ENCODE measurements at places on chromosomes 1 and 21.

GRCh38 chr1:225809842-225810578 is at the start of gene EPHX1:
Gene EPHX1, plus strand, starts transcription at chr1:225810124. Its CDS starts 18,606 bp downstream, at chr1:225828730.
- peak; percentile 80 for DNase-seq

- DNase-seq = no peak
Observed at GRCh38 chr1:207519505-207520399, 23.8 kb downstream of the CR1 start.

GRCh38 chr1:172733815-172734214 is 74.9 kb downstream of the FASLG start:
- DNase-seq = no peak

DNA sequence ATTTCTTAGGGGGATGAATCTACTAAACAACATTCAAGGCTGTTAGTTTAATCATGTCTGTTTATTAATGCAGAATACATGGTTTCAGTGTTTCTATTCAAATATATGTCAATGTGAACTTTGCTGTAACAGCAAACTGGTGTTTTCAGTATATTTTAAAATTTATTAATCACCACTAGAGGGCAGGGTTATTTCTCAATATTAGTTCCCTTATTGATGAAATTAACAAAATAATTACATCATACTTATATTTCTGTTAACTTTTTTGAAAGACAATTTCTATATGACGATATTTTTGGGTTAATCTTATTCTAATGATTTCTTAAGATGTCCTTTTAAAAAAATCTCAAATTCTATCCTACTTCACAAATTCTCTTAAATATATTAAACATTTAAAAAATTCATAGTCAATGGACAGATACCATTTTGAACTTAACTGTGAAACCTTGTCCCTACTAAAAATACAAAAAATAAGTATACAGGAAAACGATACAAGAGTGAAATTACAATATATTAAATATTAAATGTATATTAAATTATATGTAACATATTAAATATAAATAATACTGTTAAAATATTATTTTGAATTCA is 1034.1 kb upstream of the PRMT6 start:
- DNase-seq = peak; percentile 7

DNA sequence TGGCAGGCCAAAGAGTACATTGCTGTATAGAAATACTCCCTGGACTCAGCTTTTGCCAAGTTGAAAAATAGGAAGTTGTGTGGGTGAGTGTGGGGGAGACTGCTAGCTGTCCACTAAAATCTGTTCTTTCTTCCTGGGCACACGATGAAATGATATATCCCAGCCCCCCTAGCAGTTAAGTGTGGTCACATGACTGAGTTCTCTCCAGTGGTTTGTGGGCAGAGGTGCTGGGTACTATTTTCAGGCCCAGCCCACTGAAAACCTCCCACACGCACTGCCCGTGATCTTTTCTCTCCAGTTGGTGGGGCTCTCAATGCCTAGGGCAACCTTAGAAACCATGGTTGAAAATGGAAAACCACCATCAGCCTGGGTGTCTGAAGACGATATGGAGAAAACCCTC is 119.7 kb upstream of the LMO4 start:
- no peak for DNase-seq

DNA sequence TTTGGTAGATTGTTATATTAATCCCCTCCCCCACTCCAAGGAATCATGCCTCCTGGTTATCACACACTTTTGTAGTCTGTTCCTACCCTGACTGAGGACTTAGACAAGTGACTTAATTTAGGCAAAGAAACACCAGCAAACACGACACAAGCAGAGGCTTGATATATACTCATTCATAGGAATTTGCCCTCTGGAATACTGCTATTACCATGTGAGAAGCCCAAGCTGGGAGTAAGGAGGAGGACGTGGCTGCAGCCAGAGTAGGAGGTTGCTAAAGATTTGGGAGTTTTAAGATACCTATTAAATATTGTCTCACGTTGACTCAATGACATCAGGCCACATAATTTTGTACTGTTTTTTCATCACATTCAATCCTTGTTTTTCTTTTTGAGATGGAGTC is 100.2 kb downstream of the LRRC53 start:
- DNase-seq = no peak

DNA sequence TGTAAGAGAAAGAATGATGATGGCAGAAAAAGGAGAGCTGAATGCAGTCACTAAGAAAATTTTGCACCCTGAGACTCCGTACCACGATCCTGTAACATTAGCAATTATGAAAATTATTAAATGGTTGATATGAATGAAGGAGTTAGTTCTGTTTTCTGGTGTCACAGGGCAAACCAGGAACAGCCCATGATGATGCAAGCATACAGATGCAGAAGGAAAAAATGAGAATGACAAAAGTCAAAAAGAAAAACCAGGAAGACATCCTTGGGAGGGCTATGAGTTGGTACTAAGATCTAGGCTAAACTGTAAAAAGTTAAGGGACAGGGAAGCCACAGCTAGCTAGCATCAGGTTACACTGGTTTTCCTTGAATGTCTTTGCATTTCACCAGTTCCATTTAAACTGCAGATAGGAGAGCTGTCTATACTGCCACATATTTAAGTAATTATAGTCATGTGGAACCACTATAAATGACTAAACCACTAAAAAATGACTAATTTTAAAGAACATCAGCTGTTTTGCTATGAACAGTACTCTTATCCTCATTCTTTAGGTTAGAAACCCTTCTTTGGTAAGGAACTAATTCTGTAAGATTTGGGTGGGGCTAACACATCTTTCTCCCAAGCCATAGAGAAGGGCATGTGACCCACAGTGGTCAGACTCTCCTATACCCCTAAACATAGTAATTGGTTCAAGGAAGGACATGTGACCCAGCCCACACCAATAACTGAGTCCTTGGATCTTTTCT is 11.4 kb downstream of the DOCK7 start:
- no peak for DNase-seq

DNA sequence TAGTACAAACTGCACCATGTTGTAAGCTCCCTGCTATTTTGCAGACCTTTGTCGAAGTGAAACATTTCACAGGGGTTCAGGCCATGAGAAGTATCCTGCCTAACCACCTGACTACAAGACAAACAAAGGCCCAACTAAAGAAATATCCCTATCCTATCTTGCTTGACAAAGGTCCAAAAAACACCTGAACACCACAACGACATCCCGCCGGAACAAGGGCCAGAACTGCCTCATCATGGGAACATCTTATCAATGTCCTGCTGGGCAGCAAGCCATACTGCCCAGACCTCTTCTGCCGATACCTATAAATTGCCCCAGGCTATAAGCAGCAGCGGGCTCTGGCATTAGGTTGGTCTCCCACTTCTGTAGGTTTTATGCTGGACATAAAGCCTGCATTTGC is 12.3 kb downstream of the MYSM1 start:
- no peak for DNase-seq

- DNase-seq = peak; percentile 8
Observed at GRCh38 chr1:169508432-169509338, 22.9 kb upstream of the SLC19A2 start.

- DNase-seq = no peak
Observed at GRCh38 chr1:212297338-212297737, 12.1 kb downstream of the PPP2R5A start.

DNA sequence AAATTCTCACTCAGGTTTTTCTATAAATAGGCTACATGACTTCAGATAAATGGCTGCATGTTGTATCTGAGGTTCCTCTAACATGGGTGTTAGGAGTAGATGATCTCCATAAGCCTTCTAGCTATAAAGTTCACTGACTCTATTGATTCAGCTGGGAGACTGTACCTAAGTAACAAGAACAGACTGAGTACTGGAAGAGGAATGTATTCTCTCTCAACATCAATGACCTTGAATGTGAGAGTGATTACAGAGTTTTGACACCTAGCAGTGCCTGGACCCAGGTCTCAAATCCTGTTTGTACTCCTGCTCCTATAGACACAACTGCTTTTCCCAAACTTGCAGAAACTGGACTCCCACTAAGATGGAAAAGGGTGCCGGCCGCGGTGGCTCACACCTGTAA is 8.6 kb upstream of the SLC19A2 start:
- DNase-seq = no peak

GRCh38 chr1:95640746-95641145 is 406.7 kb downstream of the RWDD3 start:
- peak; percentile 77 for DNase-seq

DNA sequence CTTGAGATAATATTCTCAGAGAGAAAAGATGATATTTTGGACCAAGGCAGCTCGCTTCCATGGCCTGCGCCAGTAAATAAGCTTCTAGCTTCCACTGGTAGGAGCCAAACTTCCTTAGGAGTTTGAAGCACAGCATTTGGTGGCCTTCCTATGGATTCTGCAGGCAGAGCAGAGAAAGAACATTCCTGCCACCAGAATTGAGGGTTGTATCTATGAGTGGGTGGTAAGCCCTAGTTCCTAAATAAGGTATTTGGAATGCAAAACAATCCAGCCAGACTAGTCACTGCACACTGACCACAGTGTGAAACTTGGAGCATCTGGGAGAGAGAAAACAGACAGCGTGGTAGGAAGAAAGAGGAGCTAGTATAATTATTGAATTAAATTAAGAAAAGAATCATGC is 54.1 kb upstream of the BCAR3 start:
- DNase-seq = no peak

- DNase-seq = no peak
Observed at GRCh38 chr1:110602466-110602865, 3.7 kb downstream of the KCNA2 start.

DNA sequence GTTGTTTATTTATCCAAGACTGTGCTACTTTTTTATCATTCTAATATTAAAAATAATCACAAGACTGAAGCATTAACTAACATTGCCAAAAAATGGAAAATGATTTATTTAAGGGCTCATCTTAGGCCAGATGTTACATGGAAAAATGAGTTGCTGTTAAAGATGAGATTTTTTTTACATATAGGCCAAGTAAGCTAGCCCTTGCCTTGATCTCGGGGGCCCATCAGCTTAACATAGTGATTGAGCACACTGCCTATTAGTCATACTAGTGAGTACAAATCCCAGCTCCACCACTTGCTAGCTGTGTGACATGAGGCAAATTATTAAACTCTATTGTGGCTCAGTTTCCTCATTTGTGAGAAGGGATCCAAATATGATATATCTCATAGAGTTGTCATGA is 275.9 kb upstream of the SNX7 start:
- DNase-seq = no peak

DNA sequence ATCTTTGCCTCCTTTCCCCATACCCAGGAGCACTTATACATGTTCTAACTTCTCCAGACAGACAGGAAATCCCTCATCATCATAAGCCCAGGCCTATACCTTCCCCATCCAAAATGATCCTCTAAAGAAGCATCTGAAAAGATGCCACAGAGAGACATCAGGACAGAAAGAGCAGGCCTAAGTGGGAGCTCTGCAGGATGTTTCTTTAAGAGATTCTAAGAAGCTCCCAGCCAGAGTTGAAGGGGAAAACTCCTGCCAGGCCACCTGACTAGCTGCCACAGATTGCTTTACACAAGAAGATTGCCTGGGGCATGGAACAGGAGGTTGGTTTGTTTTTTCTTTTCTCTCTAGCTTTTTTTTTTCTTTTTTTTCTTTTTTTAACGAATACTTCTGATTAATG is 275.8 kb downstream of the VAV3 start:
- DNase-seq = no peak

DNA sequence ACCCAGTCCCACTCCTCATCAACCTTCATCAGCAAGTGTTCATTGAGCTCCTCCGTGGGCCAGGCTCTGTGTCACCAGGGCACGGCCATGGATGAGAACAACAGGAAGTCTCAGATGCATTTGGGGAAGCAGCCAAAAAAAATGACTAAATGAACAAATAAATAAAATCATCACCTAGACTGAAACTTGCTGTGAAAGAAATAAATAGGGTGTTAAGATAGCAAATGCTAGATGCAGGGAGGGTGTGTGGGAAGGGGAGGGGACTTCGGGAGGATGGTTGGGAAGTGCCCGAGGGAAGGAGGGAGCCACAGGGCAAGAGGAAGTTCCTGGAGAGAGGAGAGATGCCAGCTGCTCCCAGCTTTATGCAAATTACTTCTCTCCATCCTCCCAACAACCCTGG is 696.7 kb downstream of the PTPRU start:
- DNase-seq = peak; percentile 69

- no peak for DNase-seq
Observed at GRCh38 chr1:14912839-14913481, 240.6 kb upstream of the TMEM51 start.

DNA sequence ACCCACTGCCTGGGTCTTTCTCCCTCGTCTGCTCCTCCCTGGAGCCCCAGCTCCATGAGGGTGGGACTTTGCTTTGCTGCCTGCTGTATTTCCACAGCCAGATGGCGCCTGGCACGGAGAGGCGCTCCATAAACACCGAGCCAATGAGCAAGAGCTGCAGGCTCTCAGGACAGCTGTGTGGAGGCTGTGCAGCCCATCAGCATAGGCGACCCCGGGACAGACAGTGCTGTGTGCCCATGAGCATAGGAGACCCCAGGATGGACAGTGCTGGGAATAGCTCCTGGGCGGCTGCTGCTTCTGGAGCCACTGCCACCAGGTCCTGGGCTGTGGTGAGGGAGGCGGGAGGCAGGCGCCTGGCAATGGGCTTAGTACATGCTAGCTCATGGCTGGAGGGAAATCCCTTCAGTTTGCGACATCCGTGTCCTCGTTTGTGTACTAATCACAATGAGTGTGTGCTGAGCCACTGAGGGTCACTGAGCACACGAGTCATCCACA is 29.2 kb downstream of the CEP104 start:
- no peak for DNase-seq

DNA sequence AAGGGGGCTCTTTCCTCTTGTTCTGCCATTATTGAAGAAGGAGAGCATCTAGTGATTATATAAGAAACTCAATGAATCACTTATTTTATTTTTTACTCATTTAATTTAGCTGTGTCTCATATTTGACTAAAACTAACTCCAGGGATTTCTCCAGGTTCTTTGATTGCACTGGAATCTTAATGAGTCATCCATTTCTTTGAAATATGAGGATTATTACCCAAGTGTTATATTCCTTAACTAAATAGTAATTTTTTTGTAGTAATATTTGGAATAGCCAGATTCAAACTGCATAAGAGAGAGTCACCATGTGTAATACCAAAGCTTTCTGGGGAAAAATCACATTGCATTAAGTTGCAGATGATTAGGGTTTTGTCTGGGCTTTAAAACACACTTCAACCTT is 59.5 kb downstream of the NTMT2 start:
- DNase-seq = no peak

- DNase-seq = no peak
Observed at GRCh38 chr21:37427221-37427620, 60.6 kb downstream of the DYRK1A start.

- peak; percentile 93 for DNase-seq
Observed at GRCh38 chr1:51622455-51622913, 5.6 kb downstream of the OSBPL9 start.

- DNase-seq = no peak
Observed at GRCh38 chr1:30756545-30757351, 826 bp downstream of the LAPTM5 start.
